Esophagus muscularis mucosa (tissue), 4 donors: ENCODE measurements at places on chromosomes 2 and 18. TPM values are rescaled to one million over a fixed set of nuclear protein-coding genes. Genes with fewer than 3 reads are reported as not detected.

POTEI gene
- not detected for total RNA-seq

KCTD18 gene
- total RNA-seq: 24.1 TPM

RAB27B gene
- total RNA-seq: 0.34 TPM

QPCT gene
- total RNA-seq: 1.2 TPM

UGT1A4 gene
- not detected for total RNA-seq

CIB4 gene
- total RNA-seq: not detected

DNA sequence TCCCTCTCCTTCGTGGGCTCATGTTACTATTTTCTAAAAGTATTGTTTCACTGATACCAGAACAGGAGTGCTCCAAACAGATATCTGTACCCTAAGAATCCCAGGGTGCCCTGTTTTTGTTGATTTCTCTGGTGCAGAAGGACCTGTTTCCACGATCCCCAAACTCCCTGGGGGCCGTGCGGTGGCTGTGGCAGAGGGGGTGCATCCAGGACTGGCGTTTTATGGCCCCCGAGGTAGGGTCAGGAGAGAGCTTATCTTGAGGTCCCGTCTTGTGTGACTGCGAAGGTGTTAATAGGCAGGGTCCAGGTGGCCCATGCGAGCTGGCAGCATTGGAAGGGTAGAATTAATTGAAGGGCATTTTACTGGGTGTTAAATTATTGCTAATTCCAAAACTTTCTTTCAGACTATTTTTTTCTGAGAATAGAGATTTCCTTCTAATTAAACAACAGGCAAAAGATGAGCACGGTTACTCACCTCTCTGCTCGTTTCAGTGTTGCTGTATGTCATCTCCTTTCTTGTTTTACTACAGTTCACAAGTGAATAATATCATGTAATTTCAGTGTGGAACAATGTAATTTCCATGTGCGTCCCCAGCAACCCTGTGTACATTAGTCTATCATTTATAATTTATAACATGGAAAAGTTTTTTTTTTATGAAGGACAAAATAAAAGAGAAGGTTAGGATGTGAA, 8.2 kb downstream of the TWIST2 start:
- H3K27me3 ChIP-seq: no peaks in the 10 kb centered on the region
- H3K27ac ChIP-seq: no peak overlapping the region
- DNase-seq: no peak
- H3K36me3 ChIP-seq: no peaks in the 10 kb centered on the region
- peaks cover 27% of the 10 kb centered on the region for H3K4me1 ChIP-seq

DNA sequence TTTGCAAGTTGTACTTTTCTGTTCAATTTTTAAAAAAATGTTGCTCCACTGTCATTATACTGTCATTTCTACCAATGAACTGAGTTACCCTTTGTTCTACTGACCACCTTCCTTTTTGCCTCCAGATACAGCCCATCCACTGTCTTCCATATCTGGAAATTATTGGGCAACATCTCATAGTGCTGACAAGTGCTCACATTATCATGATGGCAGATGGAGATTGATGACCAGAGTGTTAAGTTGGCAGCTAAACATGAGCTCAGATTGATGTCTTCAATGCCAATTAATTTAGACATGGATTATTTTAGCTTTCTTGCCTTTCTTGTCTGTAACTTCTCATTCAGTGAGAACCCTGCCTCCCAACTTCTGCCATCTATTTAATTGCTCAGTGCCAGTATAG, 76.6 kb downstream of the KIAA1328 start:
- no peak overlapping the region for H3K27ac ChIP-seq
- H3K36me3 ChIP-seq: no peaks in the 10 kb centered on the region
- no peak overlapping the region for H3K4me3 ChIP-seq
- no peaks in the 10 kb centered on the region for H3K27me3 ChIP-seq
- no peak for DNase-seq
- H3K4me1 ChIP-seq: no peaks in the 10 kb centered on the region

DNA sequence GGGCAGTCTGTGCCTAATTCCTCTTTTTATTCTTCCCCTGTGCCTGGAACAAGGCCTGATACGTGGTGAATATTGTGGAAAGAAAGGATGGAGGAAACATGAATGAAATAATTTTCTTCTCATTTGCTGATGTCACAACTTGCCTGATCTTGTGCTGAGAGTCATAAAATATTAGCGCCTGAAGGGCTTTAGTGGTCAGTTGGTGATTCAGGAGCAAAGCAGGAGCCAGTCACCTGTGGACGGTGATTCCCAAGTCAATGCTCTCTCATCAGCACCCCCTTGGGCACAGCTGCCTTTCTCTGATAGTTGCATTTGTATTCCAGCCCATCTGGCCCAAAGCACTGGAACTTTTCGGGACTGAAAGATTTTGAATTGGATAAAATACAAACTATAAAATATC, 502.6 kb upstream of the RAB12 start:
- H3K4me1 ChIP-seq: no peaks in the 10 kb centered on the region
- no peaks in the 10 kb centered on the region for H3K27me3 ChIP-seq
- no peaks in the 10 kb centered on the region for H3K36me3 ChIP-seq
- no peak overlapping the region for H3K27ac ChIP-seq
- no peak overlapping the region for H3K4me3 ChIP-seq

DNA sequence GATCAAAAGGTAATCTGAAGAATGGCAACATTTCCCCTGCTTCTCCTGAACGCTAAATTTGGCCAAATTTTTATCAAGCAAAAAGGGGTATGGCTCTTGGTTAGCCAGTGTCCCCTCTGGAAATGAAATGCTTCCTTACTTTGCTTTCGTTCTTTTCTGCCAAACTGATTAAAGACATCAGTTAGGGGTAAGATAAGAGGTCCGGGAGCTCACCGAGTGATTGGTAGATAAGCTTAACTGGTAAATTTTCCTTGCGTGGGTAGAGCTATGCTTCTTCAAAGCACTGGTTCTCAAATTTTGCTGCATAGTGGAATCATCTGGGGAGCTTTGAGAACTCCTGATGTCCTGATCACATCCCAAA, 62.7 kb upstream of the MAPRE2 start:
- no peak for DNase-seq
- no peaks in the 10 kb centered on the region for H3K27me3 ChIP-seq
- peaks cover 31% of the 10 kb centered on the region for H3K4me1 ChIP-seq
- peak overlapping the region; percentile 89 for H3K4me3 ChIP-seq

GRCh38 chr2:1736997-1737480, 7.3 kb downstream of the PXDN start:
- no peak for DNase-seq
- H3K4me1 ChIP-seq: peaks cover 32% of the 10 kb centered on the region
- no peaks in the 10 kb centered on the region for H3K27me3 ChIP-seq
- no peak overlapping the region for H3K4me3 ChIP-seq
- H3K27ac ChIP-seq: peak overlapping the region; percentile 54
- H3K36me3 ChIP-seq: no peaks in the 10 kb centered on the region

DNA sequence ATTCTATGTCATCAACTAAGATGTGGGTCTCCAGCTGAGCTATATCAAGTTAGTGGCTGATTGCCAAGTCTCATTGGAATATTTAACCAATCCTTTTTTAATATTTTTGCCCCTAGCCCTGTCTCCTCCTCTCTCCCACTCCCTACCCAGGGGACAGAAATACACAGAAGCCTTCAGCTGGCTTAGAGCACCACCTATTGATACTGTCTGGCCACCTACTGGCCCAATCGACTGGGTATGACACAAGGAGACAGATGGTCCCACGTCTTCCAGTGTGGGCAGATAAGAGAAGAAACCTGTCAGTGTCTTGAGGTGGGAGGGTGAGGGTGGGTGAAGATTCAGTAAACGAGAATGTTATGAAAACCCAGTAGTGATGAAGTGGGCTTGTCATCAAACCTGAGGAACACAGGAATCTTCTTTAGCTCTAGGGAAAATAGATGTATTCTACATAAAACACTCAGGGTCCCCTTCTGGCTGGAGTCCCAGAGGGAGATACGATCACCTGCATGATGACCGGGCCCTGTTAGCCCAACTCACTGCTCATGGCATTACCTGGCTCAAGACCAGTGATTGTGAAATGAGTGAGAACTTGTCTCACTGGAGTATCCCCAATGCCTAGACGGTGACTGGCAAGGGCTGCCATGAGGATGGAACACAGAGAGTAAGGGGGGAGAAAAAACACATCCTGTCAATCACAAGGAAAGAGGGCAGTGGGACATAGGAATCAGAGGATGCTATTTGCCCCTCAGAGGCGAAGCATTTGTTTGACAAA, 26.7 kb downstream of the POLR1A start:
- H3K27ac ChIP-seq: no peak overlapping the region
- no peak for DNase-seq

DNA sequence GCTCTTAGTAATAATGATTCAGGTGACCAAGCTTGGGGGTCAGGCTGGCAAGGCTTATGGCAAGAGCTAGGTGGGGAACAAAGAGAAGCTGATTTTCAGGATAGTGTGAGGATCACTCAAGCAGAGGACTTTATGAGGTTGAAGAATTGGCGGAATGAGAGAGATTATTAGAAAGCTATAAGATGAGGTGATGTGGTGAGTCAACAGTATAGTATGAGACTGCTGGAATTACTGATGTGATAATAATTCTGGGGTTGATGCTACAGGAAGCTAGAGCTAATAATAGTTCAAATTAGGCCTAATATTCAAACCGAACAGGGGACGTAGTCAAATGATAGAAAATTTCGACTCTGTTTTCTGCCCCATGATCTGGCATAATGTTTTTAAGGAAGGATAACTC, 2115.3 kb upstream of the PIK3C3 start:
- DNase-seq: no peak
- no peak overlapping the region for H3K27ac ChIP-seq
- H3K27me3 ChIP-seq: no peaks in the 10 kb centered on the region
- no peak overlapping the region for H3K4me3 ChIP-seq
- peaks cover 27% of the 10 kb centered on the region for H3K4me1 ChIP-seq

DNA sequence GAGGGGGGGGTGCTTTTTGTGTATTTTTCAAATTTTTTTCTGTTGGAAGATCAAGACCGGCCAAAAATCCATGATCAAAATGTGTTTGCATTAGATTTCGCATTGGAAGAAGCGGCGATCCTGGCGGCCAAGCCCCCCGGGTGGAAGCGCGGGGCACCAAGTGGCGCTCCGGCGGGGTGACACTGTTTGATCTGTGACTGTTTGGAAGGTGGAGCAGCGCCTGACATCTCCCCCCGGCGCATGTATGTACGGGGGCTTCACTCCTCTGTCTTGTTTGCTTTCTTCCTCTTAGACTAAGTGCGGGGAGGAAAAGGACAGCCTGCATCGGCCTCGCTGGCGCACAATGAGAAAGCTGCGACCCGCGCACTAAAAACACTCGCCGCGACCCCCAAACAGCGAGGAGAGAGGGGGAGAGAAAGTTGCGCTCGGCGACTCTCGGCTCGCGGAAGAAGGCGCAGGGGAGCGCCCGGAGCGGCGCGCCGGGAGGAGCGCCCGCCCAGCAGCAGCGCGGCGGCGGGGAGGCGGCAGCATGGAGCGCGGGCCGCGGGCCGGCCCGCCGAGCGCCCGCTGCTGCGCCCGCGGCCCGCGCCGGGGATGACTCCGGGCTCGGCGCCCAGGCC, 515 bp downstream of the TSHZ1 start:
- no peaks in the 10 kb centered on the region for H3K27me3 ChIP-seq
- peak overlapping the region; percentile 96 for H3K4me3 ChIP-seq
- H3K36me3 ChIP-seq: no peaks in the 10 kb centered on the region
- no peak for DNase-seq
- peak overlapping the region; percentile 99 for H3K27ac ChIP-seq

- H3K4me1 ChIP-seq: no peaks in the 10 kb centered on the region
- H3K4me3 ChIP-seq: no peak overlapping the region
- no peak for DNase-seq
Observed at GRCh38 chr2:174125090-174125489, 123.2 kb downstream of the OLA1 start.

DNA sequence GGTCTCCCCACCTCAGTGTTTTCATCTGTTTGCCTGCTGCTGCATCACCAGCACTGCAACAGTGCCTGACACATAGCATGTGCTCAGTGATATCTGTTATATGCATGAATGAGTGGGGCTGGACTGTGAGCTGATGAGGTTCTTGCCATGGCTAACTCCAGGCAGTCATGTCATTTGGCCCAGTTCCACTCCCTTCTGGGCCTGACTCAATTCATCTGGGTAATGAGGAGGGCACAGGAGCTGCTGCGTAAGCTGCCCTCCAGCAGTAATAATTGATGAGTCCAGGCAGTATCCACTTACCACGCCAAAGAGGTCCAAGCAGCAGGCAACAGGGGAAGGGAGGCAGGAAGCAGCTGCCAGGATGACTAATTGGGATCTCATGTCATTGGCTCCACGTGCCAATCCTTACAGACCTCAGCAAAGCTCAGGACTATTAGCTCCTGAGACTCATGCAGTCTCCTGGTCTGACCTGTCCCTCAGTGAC, 34.1 kb upstream of the MAT2A start:
- H3K4me1 ChIP-seq: peaks cover 29% of the 10 kb centered on the region
- peak overlapping the region; percentile 7 for H3K27ac ChIP-seq
- H3K27me3 ChIP-seq: no peaks in the 10 kb centered on the region
- H3K36me3 ChIP-seq: no peaks in the 10 kb centered on the region
- DNase-seq: no peak

DNA sequence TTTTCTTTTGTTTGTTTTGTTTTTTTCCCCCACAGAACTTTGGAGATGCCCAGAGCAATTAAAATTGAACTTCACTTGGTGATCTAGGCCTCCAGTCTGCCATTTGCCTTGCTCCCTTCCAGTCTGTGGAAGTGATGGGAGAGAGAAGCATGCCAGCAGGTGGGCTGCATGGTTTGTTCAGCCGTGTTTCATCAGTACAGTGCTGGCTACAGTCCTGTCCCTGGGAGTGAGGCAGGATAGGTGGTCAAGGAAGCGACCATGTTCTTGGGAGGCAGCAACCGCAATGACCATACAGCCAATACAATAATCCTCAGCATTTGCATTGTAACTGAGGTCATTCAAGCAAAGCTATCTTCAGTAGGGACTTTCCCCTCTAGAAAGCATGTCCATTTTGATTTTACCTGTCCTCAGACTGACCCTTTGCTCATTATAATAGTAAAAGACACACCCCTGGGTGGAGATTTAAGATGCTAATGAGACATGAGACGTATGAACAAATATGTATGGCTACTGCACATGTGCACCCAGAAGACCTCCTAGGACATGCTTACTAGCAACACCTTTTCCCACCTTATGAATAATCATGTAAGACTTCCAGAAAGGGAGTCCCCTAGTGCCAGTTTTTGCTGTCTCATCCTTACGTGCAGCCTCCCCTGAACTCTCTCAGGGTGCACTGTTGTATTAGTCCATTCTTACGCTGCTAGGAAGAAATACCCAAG, 11.1 kb upstream of the LIPG start:
- no peak overlapping the region for H3K4me3 ChIP-seq
- H3K36me3 ChIP-seq: no peaks in the 10 kb centered on the region
- no peaks in the 10 kb centered on the region for H3K4me1 ChIP-seq
- DNase-seq: no peak
- no peaks in the 10 kb centered on the region for H3K27me3 ChIP-seq

DNA sequence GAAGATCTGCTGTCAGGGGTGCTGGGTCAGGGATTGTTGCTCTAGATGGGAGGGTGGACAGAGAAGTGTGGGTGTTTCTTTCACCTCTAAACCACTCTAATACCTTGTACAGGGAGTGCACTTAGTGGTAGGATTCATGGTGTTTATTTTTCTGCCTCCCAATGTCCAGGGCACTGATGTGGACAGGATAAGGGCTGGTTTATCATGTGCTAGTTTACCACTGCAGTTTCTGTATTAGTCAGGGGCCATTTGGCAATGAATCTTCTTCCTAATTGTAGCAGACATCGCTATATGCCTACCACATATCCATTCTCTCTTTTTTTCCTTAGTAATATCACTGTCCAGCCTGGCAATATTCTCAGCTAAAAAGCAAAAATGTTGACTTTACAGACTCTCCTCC, 50.3 kb upstream of the LRRTM1 start:
- no peak overlapping the region for H3K4me3 ChIP-seq
- no peaks in the 10 kb centered on the region for H3K36me3 ChIP-seq
- H3K4me1 ChIP-seq: no peaks in the 10 kb centered on the region
- DNase-seq: peak; percentile 47
- no peak overlapping the region for H3K27ac ChIP-seq

GRCh38 chr2:64865073-64865830, 123.9 kb upstream of the SLC1A4 start:
- no peaks in the 10 kb centered on the region for H3K36me3 ChIP-seq
- DNase-seq: no peak
- peak overlapping the region; percentile 92 for H3K27ac ChIP-seq
- H3K27me3 ChIP-seq: no peaks in the 10 kb centered on the region
